ENCODE measurements at places on chromosomes 1 and 21.
A peak's percentile ranks its signal among the peaks of the same experiment; 100 is the strongest.

DNA sequence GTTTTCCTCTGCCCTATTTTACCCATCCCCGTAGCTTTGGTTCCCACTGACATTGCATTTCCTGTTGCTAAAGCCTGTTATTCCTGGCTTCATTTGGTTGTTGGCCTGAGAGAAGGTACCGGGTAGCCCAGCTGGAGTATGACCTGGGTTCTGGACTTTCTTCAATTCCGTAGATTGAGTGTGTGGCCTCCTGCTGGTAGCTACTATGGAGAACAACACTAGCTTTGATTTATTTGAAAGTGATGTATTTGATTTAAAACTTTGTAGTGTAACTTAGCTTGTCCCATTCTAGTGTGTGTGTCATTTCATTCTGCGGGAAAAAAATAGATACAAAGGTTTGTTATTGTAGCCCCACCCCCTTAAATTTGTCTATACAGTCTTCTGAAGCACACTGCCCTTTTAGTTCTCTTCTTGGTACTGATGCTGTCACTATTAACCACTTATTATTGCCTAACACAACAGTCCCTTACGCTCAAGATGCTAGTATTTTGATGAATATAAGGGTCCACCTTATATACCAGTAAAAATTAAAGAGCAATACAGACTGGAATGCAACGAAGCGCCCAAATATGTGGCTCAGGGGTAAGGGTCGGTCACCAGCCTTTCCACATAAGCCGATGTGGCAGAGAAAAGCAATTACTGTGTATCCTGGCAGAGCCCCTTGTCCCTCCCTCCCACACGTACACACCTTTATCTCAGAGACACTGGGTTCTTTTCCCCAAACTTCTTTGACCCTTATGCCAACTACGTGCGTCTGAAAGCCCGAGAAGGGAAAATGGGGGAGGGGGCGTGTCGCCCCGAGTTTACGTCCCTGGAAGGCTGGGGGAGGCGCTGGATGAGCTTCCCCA lies 643 bp upstream of the MOV10 start:
- no peak for DNase-seq

- no peak for DNase-seq
Observed at GRCh38 chr1:163119707-163120106, 50.5 kb downstream of the RGS4 start.

DNA sequence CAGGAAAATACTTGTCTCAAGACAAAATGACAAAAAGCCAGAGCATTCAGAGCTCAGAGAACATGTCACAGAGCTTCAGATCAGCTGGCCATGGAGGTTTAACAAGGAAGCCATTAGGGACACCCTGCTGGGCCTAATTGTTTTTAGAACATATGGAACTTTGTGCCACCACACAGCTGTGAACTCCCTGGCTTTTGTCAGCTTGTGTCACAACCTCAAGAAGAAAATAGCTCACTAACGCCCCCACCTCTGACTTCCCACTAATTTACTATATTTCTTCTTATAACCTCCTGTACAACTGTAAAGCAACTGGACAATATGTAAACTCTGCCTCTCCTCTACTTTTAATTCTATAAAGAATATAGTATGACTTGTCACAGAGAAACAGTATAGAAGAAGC lies 21.0 kb upstream of the TDRD10 start:
- DNase-seq: no peak

DNA sequence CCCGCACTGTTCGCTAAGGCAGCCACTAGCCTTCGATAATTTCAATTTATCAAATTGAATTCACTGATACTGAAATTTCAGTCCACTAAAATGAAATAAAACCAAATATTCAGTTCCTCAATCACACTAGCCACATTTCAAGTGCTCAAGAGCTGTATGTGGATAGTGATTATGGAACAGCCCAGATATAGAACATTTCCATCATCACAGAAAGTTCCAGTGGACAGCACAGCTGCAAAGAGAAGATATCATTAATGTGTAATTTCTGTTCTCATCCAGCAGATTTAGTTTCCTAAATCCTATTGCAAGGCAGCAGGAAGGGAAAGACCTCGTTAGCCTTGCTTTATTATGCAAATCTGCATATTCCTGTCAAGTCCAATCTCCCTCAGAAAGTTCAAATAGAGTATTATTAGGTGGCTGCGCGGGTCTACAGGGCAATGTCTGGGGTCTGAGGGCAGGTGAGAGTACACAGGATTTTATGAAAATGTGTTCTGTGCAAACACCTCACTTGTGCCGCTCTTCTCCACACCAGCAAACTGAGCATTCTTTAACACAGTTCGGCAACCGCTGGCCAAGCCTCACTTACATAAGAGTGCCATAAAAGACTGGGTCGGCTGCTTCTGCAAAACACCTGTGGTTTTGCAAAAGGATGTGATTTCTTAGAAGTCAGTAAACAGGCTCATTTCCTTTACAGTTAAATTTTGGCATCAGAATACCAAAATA lies 22.4 kb downstream of the CAPZB start:
- no peak for DNase-seq

- DNase-seq: peak; percentile 80
Observed at GRCh38 chr1:14113841-14114567, 414.0 kb downstream of the PRDM2 start.

- DNase-seq: no peak
Observed at GRCh38 chr21:35020436-35020835, 28.7 kb downstream of the RUNX1 start.

- DNase-seq: no peak
Observed at GRCh38 chr1:209883341-209883971, 54.6 kb upstream of the SYT14 start.

- no peak for DNase-seq
Observed at GRCh38 chr1:202143011-202143767, 1.3 kb downstream of the ARL8A start.

GRCh38 chr1:25522031-25522655 lies 21.3 kb upstream of the LDLRAP1 start:
- DNase-seq: no peak

GRCh38 chr1:225813214-225813964 lies 3.5 kb downstream of the EPHX1 start:
- peak; percentile 75 for DNase-seq

- DNase-seq: peak; percentile 90
Observed at GRCh38 chr1:205449750-205450443, 5.9 kb downstream of the BLACAT1 start.

DNA sequence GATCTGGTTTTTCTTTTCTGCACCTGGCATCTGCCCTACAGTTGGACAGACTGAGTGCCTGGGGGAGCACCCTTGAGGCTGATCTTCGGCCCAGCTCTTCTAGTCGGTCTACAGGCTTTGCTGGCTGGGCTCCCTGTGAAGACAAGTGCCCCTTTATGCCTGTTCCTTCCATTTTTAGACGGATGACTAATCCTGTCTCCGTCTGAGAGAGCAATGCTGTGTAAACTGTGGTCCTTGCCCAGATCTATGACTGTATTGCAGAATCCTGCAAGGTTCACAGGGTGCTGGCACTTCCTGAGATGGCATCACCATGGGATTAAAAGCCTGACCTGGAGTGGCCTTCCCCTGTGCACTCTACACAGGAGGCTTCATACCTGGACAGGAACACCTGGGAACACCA lies 47.6 kb upstream of the SAMD13 start:
- no peak for DNase-seq

GRCh38 chr1:217540321-217540720 lies 90.6 kb downstream of the GPATCH2 start:
- no peak for DNase-seq

- peak; percentile 30 for DNase-seq
Observed at GRCh38 chr1:12001249-12001917, 17.9 kb upstream of the MIIP start.

- DNase-seq: no peak
Observed at GRCh38 chr1:46168477-46168876, 6.4 kb upstream of the TSPAN1 start.

DNA sequence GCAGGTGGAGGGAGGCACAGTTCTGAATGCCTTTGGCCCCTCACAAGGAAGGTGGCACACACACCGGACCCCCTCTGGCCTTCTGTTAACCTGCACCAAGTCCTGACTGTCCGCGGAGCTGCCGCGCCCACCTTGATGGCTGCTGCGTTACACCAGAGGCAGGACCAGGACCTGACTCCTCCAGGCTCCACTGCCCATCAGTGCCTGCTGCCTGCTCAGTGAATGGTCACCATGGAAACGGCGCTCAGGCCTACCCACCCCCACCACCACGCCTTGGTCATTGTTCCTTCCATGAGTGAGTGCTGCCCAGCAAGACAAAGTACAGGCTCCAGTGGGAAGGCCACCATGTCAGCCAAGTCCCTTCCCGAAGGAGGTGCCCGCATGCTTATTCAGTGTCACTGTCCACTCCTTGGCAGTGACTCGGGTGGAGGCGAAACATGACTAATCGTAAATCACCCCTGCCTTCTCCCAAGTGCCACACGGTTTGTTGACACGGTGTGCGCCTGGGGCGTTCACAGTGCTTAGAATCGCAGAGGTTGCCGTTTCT lies 57.3 kb downstream of the SLC37A1 start:
- DNase-seq: peak; percentile 57

Data from NCI-H510A (cell line).